Stimulated activated CD4-positive, alpha-beta T cell treated with anti-CD3 and anti-CD28 coated beads, Interleukin-2, amount 100 ng/mL, for 48 hours (primary cell): ENCODE measurements at places on chromosomes 2 and 18.

GRCh38 chr2:3116371-3116770 is 261.2 kb downstream of the EIPR1 start:
- DNase-seq = no peak

DNA sequence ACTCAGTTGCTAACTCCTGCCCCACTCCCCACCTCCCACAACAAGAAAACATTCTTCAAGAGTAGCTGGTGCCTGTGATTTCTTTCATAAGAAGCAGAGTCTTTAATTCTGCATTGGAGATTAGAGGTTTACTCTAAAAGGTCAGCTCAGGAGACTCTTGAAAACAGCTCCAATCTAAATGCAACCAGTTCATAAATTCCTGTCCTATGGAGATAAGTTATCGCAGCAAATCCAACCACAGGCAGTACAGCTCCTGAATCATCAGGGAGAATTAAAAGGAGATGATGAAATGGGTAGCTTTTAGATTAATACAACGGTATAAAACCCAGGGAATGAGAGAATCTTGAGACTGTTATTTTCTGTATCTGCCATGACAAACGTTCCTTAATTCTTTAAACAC is 130.7 kb downstream of the SOCS6 start:
- no peak for DNase-seq

GRCh38 chr2:74290466-74291217 is 52.6 kb downstream of the SLC4A5 start:
- no peak for DNase-seq

DNA sequence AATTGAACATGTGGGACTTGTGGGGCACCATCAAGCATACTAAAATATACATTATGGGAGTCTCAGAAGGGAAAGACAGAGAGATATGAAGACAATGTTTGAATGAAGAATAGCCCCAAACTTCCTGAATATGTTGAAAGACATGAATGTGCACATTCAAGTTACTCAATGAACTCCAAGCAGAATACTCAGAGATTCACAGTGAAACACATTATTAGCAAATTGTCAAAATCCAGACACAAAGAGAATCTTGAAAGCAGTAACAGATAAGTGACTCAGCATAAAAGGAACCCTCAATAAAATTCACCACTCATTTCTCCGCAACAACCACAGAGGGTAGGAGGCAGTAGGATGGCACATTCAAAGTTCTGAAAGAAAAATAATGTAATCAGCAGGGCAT is 8.8 kb downstream of the C2orf92 start:
- DNase-seq = no peak

- DNase-seq = no peak
Measured at GRCh38 chr2:98850074-98850473, 86.0 kb downstream of the CRACDL start.

DNA sequence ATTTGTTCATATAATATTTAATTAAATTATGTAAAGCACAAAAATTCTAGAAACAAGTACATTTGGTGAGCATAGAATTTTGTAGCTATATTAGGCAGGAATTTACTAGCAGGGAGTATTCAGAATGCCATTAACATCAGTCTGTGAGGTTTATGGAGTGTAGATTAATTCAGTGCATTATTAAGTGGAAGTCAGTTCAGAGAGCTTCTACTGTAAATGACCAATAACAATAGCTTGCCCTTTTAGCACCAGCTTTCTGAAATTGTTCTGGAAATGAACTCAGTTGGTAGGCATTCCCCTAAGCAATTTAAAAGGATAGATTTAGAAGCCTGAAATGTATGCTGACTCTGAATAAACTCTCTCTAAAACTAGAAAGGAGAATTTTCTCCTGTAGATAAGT is 208.2 kb upstream of the CNTNAP5 start:
- no peak for DNase-seq

DNA sequence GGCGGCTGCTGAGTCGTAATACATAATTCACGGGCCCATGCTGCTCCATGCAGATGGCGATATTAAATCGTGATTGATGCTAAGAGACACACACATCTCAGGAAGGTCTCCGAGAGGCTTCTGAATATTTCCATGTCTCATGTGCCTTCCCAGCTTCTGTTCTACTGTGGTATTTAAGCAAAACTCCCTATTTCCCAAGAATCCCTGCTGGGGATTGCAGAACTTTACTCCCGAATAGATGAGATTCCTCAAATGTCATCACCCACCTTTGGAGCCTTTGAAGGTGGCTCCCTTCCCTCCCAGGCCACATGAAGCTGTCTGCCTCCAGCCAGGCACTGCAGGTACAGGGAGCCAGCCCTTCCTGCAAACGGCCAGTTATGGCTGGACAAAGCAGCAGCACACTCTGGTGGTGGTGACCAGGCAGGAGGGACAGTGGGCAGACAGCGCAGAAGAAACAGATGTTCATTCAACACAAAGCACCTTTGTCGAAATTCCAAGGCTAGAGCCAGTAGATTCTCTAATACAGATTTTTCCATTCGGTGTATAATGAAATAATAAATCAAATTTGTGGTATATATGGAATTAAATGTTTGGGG is 14.1 kb downstream of the NRP2 start:
- DNase-seq = no peak

DNA sequence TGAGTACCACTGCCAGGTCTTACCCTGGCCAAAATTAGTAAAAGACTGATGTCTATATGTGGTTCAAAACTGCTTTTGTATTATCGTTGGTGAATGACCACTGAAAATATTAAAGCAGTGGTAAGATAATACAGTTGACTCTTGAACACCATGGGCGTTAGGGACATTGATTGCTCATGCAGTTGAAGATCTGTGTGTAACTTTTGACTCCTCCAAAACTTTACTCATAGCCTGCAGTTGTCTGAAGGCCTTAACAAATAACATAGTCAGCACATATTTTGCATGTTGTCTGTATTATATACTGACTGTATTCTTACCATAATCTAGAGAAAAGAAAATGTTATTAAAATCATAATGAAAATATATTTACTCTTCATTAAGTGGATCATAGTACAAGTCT is 5.8 kb upstream of the ANKRD12 start:
- no peak for DNase-seq

GRCh38 chr2:18993756-18994338 is 364.6 kb downstream of the OSR1 start:
- DNase-seq = no peak

- DNase-seq = no peak
Measured at GRCh38 chr18:45413180-45413836, 202.0 kb upstream of the SLC14A2 start.

DNA sequence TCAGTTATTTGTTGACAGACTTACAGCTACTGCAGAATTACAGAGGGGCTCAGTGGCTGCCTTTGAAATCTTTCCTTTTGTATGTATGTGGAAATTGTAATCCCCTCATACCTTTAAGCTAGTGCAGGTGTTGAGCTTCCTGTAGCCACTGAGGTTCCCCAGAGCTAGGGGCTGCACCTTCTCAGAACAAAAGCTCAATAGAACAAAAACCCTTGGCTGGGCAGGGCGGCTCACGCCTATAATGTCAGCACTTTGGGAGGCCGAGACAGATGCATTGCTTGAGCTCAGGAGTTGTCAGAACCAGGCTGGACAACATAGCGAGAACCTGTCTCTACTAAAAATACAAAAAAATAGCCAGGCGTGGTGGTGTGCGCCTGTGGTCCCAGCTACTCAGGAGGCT is 41.3 kb upstream of the CHMP1B start:
- no peak for DNase-seq

DNA sequence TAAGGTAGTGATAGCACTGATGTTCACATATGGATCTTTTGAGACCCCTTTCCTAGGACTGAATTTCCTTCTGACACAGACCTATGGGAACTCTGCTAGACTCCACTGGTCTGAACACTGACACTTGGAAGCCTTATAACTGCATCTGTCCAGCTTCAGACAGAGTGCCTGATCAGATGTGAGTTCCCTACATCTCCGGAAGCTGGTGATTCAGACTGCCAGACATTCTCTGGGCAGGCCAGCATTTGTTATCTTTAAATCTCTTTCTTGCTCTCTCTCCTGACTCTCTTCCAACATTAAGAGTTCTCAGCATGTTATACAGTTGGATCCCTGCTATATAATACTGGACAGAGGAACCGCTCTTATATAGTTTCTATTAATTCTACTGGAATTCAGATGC is 408.5 kb downstream of the ZEB2 start:
- no peak for DNase-seq

DNA sequence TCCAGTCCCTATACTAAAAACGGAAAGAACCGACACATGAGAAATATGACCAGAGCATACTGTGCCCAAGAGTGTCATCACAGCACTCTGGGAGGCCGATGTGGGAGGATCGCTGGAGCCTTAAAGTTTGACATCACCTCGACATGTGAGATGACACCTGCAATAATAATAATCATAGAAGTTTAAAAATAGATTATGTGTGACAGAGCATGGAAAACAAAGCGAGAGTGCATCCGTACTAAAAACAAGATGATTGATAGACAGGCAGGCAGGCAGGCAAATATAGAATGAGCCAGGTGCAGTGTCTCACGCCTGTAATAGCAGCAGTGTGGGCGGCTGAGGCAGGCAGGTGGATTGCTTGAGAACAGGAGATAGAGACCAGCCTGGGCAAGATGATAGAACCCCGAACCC is 114.8 kb upstream of the ANKRD30BL start:
- no peak for DNase-seq

GRCh38 chr2:170712653-170713542 is 2.2 kb upstream of the SP5 start:
- no peak for DNase-seq

GRCh38 chr18:35095983-35096676 is 54.9 kb downstream of the MAPRE2 start:
- no peak for DNase-seq

DNA sequence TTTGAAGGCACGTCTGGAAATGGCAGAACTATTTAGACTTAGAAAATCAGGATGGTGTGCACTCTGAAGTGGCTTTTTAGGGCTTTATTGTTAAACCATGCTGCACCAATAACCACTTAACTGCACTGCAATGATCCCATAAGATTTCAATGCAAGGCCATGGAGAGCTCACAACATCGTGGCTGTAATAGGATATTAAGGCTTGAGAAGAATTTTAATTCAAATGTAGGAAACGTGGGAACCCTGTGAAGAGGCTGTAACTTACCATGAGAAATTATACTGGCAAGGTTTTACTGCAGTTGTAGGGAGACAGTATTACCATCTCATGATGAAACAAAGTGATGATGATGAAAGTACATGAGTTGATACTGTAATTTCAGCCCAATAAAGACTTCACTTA is 242.5 kb downstream of the AFF3 start:
- DNase-seq = no peak
